Subcutaneous preadipocyte (primary cell): ENCODE measurements at places on chromosomes 13 and 19. TPM values are rescaled to one million over a fixed set of nuclear protein-coding genes. Genes with fewer than 3 reads are reported as not detected.

CA11 gene
- total RNA-seq = 0.39 and 1.1 TPM in 2 replicates

CEACAM20 gene
- total RNA-seq = not detected in 2 replicates

LILRB1 gene
- not detected in 2 replicates for total RNA-seq

MYO9B gene
- 71.3 and 85.0 TPM in 2 replicates for total RNA-seq

MIER2 gene
- 13.2 and 15.2 TPM in 2 replicates for total RNA-seq

MBD3L3 gene
- not detected in 2 replicates for total RNA-seq

FUT1 gene
- 0.20 TPM in 1 of 2 replicates, not detected in the other for total RNA-seq

SIAH3 gene
- total RNA-seq = not detected in 2 replicates

TEAD2 gene
- 5.9 and 16.0 TPM in 2 replicates for total RNA-seq

CPAMD8 gene
- total RNA-seq = 0.20 and 0.73 TPM in 2 replicates

MAP4K1 gene
- under 0.01 TPM in 1 of 2 replicates, not detected in the other for total RNA-seq

CARM1 gene
- total RNA-seq = 45.6 and 65.7 TPM in 2 replicates

C3 gene
- total RNA-seq = 3.1 and 19.1 TPM in 2 replicates

CD22 gene
- 1.4 TPM in 1 of 2 replicates, not detected in the other for total RNA-seq

ADGRE3 gene
- total RNA-seq = under 0.01 TPM in 1 of 2 replicates, not detected in the other

ZNF227 gene
- 15.2 and 19.8 TPM in 2 replicates for total RNA-seq

THSD1 gene
- total RNA-seq = 14.3 and 19.9 TPM in 2 replicates

RELB gene
- total RNA-seq = 7.3 and 11.3 TPM in 2 replicates
